ENCODE measurements at places on chromosomes 1 and 21.

GRCh38 chr1:215405211-215405610 is 161.9 kb upstream of the KCTD3 start:
- DNase-seq = peak; percentile 52

DNA sequence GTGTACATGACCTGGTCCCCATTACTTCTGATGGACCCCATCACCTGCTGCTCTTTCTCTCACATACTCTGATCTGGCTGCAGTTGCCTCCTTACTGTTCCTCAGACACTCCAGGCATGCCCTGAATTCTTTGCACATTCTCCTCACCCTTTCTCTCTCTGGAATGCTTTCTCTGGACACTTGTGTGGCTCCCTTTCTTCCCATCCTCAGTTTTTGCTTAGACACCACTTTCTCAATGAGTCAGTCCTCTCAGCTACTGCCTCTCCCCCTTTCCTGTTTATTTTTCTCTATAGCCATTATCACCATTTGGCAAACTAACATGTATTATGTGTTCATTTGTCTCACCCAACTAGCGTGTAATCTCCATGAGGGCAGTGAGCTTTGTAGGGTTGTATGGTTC is 28.1 kb downstream of the PLXNA2 start:
- peak; percentile 75 for DNase-seq

DNA sequence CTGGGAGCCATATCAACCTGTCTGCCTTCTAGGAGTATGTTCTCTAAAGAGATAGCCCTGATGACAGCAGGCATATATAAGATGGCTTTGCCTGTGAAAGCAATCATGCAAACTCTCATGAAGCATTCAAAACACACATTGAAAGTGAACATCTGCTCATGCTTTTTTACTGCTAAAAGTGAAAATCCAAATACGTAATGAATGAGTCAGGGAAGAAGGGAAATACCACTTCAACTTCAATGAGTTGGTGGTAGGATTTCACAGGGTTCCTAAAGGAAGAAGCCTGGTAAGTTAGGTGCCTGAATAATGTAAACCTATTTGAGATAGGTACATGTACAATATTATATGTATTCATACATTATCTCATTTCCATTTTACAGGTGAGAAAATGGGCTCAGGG is 50.5 kb upstream of the SLFNL1 start:
- DNase-seq = peak; percentile 33

GRCh38 chr1:8392522-8392921 is 74.6 kb downstream of the SLC45A1 start:
- DNase-seq = no peak

- no peak for DNase-seq
Measured at GRCh38 chr1:242239398-242239797, 240.5 kb upstream of the MAP1LC3C start.

GRCh38 chr1:221783437-221783836 is 41.5 kb upstream of the DUSP10 start:
- no peak for DNase-seq

GRCh38 chr1:43058545-43059360 is 100.1 kb upstream of the SLC2A1 start:
- DNase-seq = peak; percentile 89

GRCh38 chr1:244050835-244051444 is at the start of gene ZBTB18:
Gene ZBTB18 (plus strand): TSS chr1:244051283. CDS start chr1:244051432, 149 bp downstream.
- DNase-seq = peak; percentile 91

GRCh38 chr1:156006666-156007376 is 13.9 kb downstream of the SSR2 start:
- no peak for DNase-seq

DNA sequence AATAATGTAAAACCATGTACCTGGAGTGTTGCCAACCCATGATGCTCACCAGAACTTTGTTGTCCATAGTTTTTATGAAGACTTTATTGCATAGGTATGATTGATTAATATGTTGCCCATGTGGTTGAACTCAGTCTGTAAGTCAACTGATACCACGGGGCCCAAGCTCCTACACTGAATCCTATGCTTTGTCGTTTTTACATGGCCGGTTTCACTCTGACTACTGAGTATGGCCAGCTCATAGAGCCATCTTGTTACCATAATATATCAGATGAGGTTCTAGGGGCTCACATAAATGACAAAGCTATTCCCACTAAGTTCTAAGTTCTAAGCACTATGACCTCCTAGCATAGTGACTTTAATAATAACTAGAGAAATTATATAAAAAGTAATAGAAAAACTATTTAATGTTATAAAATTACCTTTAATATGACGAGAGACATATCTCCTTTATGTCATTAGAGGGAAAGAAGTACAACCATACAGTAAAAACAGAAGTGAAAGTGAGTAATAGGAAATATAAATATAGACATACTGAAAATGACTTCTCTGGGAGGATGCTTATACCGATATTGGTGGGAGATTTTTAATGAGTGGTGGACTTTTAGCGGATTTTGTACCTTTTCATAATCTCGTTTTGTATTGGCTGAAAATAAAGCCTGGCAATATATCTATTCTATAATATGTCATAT is 983.4 kb upstream of the PRMT6 start:
- no peak for DNase-seq

DNA sequence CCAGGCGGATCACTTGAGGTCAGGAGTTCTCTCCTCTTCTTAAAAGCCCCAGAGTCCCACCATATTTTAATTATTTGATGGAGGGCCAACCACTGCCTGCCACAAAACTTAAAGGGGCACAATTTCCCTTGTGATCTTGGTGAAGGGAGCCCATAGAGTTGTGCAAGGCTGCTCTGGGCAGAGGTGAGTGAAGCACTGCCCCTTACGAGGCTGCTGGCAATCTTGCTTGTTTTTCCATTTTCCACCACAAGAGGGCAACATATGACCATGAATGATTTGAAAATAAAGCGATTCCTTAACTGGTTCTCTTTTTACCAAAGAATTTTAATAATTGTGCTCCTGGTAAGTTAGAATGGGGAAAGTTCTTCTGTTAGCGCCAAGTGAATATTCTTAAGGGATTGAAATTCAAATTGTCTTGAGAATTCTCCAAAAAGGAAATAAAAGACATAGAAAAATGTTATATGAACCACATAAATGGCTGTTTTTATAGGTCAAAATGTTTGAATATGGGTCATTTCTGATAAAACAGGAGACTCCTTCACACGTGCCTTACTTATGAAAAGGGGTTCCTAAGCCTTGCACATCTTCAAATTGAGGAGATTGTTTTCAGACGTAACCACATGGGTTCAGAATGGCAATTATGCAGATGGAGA is 22.7 kb downstream of the PGM1 start:
- DNase-seq = peak; percentile 74

GRCh38 chr1:71428029-71428428 is 347.2 kb upstream of the ZRANB2 start:
- DNase-seq = no peak

DNA sequence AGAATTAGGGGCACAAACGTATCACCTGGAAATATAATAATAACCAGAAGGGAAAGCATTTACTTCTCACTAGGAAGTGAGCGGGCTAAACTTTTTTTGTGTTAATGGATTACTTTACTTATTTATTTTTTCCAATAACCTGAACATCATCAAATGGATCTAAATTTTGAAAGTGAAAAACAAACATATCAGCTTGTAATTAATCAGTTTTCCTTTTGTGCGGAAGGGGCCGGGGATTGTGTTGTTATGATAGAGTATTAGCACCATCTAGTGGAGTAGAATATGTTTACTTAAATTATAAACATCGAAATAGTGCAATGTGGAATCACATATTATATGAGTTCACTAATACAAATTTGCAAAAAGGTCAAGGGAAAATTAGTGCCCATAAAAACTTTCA is 9.0 kb downstream of the CFH start:
- DNase-seq = peak; percentile 26

- DNase-seq = peak; percentile 45
Measured at GRCh38 chr1:64246294-64246917, 43.0 kb downstream of the UBE2U start.

DNA sequence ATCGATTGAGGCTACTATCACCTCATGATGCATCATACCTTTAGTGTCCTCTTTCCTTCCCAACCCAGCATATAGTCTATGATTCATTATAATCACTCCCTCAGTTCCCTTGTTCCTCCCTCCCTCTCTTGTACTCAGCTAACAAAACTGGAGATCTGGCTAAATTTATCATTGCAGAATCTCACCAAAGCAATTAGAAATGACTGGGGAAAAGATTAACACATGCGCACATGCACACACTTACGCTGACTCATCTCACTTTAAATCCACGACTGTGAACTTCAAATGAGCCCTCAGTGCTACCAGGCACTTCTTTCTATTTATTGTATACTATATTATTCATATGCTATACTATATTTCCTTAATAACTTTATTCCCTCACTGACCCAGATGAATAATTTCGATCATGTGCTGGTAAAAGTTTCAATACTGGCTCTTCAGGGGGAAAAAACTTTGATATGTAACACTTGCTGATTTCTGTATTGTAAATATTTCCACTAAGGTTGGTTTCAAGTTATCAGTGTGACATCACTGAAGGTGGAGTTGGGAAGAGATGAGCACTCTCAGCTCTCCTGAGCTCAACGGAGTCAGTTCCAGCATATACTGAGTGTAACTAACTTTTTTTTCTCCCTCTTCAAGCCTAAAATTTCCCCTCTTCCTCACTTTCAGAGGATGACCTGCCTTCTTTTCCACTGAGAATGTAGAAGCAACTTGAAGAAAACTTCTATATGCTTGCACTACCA is 613.7 kb upstream of the B3GALT2 start:
- peak; percentile 34 for DNase-seq

- DNase-seq = no peak
Measured at GRCh38 chr1:167984886-167985489, 48.1 kb upstream of the MPC2 start.

GRCh38 chr1:38741341-38741740 is 118.2 kb downstream of the RRAGC start:
- DNase-seq = peak; percentile 3

GRCh38 chr1:201886103-201886885 is 2.4 kb upstream of the SHISA4 start:
- DNase-seq = no peak

DNA sequence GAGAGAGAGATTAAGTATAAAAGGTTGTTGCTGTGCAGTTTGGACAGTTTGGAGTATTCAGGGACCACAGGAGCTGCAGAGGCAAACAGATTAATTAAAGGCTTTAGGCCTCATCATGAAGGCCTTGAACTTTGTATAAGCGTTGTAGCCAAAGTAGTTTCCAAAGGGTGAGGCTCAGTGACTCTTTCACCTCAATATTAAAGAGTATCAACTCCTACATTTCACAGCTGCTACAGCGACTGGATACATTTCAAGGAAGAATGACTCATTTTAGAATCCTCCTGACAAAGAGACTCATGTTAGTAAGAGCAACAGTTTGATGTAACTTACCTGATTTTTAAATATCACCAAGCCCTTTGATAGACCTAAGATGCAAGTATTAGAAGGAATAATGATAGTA is 355.5 kb downstream of the HLX start:
- peak; percentile 32 for DNase-seq

DNA sequence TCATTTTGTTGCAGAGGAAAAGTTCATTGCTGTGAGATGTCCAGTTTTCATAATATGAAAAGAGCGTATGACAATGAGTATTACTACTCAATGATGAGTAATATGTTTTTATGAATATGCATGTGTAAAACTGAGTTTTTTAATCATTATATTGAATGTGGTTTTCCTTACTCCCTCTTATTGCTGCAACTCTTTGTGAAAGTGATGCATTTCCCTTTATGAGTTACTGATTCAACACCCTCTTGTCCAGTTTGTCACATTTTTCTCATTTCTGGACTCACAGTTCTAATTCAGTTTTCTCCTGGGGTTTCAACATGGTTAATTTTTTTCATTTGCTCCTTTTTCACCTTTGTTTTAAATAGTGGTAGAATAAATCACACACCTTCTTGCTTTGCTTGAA is 35.2 kb upstream of the KCNJ15 start:
- no peak for DNase-seq

DNA sequence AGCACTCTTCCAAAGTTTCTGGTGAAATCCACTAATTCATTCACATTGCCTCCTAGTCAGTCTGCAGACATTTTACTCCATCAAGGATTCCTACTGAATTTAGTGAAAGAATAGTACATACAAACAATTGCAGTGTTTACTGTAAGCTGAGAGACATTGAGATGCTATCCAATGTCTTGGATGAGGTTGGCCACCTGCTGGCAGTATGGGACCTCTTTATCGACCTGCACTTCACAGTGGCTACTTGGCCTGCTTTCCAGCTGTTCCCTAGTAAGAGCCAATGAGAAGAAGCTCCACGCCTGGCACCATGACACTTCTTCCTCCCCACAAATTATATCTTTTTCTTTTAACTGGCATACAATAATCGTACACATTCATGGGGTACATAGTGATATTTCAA is 51.5 kb upstream of the LRIF1 start:
- no peak for DNase-seq

- DNase-seq = peak; percentile 21
Measured at GRCh38 chr1:225595974-225596551, 56.9 kb downstream of the ENAH start.

DNA sequence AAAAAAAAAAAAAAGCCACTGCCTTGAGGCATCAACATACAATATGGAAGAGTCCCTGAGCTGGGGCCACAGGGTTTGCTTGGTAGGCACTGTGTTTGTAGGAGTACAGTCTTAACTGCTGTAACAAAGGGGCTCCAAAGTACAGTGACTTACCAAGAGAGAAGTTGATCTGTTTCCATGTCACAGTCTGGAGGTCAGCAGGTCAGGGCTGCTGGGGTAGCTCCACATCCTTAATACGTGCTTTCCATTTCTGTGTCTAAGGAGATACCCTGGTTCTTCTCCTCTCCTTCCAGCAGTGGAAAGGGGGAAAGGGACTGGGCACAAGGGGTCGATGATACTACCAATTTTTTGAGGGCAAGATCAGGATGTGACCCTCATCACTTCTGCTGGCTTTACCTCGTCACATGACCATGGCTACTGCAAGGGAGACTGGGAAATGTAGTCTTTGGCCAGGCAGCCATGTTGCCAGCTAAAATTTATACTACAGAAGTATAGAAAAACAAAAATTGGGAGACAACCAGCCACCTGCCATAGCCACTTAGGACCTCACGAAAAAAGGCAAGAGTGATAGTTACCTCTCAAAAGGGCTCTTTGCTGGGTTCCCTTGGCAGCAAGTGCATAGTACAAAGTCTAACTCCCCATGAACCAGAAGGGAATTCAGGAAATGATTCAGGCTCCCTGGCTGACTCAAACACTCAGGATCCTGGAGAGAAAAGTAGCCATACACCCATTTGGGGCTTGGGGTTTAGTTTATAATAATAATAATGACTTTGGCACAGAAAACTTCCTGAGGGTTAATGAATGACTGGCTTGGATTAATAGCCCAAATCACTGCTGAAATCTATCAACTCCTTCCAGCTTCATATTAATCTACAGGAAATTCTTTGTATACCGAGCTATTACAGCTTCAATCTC is 52.7 kb upstream of the ATP5PO start:
- DNase-seq = peak; percentile 88

- DNase-seq = peak; percentile 25
Measured at GRCh38 chr1:40732756-40733301, 41.3 kb downstream of the NFYC start.

DNA sequence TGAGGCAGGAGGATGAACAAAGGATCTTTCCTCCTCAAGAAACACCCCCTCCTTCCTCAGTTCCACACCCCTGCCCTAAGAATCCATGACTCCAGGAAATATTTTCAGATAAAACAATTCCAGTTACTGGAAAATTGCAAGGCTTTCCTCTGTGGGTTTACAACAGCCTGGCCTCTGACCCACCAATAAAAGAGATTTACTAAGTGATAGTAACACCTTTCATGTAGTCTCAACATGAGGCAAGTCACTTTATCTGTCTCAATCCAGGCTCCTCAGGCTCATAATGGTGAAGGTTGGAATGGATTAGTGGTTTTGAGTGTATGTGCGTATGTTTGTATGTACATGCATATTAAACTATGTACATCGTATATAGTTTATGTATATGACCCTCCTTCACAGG is 71.4 kb upstream of the PPP2R5A start:
- no peak for DNase-seq
